Fibroblast of skin of right quadriceps (primary cell): ENCODE measurements at places on chromosomes 1 and 21.

- DNase-seq: no peak
Measured at GRCh38 chr1:1928231-1929101, 9.4 kb upstream of the TMEM52 start.

DNA sequence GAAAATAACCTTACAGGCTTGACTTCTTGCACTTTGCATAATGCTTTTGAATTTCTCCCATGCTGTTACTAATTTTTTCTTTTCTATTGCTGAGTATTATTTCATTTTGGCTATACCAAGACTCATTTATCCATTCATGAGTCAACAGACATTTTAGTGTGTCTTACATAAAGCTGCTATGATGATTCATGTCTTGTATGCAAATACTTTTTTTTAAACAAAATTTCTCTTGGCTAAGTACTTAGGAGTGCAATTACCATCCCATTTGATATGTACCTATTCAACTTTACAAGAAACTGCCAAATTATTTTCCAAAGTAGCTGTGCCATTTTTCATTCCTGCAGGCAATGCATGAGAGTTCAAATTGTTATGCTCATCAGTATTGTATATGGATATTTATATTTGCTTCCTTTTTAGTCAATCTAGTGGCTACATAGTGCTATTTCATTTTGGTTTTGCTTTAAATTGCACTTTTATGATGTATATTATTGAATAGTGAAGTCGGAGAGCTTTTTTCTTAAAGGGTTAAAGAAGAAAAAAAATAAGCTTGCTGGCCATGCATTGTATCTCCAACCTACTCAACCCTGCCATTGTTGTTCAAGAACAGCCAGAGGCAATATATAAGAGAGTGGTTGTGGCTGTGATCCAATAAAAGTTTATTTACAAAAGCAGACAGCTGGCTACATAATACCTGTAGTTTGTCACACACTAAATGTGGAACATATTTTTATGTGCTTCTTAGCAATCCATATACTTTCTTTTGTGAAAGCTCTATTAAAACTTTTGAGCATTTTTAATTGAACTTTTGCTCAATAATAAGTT is 862.8 kb downstream of the KCNT2 start:
- no peak for DNase-seq

GRCh38 chr1:39822146-39822545 is 33.5 kb upstream of the BMP8B start:
- no peak for DNase-seq

DNA sequence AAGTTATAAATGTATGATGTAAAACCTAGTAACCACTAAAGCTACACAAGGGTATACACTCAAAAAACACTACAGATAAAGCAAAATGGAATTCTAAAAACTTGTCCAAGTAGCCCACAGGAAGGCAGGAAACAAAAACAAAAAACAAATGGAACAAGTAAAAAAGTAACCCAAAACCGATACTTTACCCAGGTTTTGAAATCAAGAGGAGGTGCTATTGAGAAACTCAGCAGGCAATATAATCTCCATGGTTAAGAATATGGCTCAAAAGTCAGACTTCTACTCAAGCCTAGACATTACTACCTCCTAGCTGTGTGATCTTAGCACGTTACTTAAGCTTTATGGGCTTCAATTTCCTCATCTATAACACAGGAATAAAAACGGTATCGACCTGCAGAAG is 13.3 kb downstream of the RBBP5 start:
- no peak for DNase-seq

- DNase-seq: no peak
Measured at GRCh38 chr1:200899954-200900867, 5.5 kb downstream of the INAVA start.

GRCh38 chr1:224861339-224861716 is 68.1 kb upstream of the DNAH14 start:
- no peak for DNase-seq

- DNase-seq: no peak
Measured at GRCh38 chr1:17007121-17007520, 4.6 kb downstream of the ATP13A2 start.
